Stimulated activated CD8-positive, alpha-beta memory T cell treated with anti-CD3 and anti-CD28 coated beads, Interleukin-2, amount 100 ng/mL, for 48 hours (primary cell): ENCODE measurements at places on chromosomes 3 and 15.

- DNase-seq = no peak
Measured at GRCh38 chr3:31226346-31226745, 306.4 kb upstream of the STT3B start.

- no peak for DNase-seq
Measured at GRCh38 chr15:100987143-100987542, 68.0 kb downstream of the LRRK1 start.

DNA sequence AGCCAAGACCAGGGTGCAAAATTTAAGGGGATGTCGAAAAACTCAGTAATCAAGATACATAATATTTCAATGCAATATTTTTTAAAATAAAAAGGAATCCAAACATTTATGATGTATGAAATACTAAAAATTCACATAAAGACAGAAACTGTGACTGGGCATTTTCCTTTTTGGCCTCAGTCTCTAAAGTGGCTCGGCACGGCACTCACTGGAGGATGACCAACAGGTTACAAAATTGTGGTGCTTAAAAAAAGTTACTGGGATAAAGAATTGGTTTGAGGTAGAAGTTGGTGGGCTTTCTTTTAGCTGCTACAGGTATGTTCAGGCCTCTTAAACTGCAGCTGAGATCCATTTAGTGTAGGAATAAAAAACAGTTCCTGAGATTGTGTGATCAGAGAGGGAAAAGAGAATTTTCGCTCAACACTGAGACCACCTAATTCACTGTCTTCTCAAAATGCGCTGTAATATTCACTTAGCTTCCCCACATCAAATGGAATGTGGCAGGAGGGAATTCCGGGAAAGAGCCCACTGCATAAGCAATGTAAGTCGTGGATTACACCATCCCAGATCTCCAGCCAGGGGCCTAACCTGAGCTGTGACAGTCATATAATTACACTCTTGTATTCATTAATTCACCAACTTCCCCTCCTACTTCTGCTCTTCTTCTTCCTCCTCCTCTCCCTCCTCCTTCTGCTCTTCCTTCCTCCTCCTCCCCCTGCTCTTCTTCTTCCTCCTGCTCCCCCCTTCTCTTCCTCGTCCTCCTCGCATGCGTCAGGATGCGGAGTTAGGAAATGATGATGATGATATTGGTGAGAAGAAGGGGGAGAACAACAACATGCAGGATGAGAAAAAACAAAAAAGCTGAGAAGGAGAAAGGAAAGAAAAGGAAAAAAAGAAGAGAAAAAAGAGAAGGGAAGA lies 45.9 kb downstream of the HES1 start:
- no peak for DNase-seq

- no peak for DNase-seq
Measured at GRCh38 chr3:99724276-99724675, 85.9 kb downstream of the COL8A1 start.

GRCh38 chr3:3303636-3304035 lies 124.1 kb upstream of the CRBN start:
- DNase-seq = no peak

DNA sequence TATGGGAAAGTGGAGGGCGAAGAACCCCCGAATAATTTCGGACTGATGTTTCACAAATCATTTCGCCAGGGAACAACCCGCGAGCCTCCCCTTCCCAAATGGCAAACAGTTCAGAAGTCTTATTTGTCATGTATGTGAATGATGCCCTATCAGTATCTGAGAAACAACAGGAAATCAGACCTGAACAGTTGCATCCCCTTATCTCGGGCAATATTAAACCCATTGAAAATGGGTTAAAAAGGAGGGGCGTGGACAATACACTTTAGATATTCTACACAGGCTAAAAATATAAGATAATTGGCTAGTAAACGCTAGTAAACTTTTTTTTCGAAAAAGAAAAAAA lies 1003.3 kb upstream of the NR2F2 start:
- no peak for DNase-seq

DNA sequence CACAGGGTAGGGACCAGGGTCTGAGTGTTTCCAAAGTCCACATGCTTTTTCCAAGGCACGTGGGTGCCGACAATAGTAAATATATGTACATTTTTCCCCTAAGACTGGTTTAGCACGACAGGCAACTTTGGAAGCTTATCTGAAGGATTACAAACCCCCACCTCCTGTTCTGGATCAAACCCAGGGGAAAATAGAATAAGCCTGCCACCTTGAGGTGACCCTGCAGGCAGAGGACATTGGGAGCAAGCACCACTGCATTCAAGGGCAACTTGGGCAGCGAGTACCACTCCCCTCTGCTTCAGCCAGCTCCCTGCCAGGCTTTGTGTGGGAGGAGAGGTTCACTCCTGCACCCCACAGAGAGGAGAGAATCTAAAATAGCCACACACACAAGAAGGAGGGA lies 44.8 kb downstream of the KBTBD12 start:
- no peak for DNase-seq

DNA sequence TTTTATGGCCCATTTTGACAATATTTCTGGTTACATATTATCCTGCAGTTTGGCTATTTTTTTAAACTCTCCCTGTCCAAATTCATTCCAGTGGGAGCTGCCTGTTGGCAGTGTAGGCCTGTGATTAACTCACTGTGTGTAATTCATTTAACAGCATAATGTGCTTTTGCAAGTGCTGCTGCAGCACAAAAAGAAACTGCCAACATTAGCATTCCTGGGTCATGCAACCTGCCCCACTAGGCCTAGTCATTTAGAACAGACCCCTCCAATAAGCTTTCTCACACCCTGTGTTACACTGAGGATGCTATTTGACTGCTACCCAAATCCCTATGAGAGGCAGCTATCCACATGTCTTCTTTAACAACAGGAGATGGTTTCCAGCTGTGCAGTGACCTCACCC lies 251.2 kb upstream of the UBE2E2 start:
- no peak for DNase-seq
